Fibroblast of the aortic adventitia (primary cell): ENCODE measurements at places on chromosomes 11 and 22. TPM values are rescaled to one million over a fixed set of nuclear protein-coding genes. Genes with fewer than 3 reads are reported as not detected.

TSSK2 gene
- not detected in 2 replicates for total RNA-seq

CNGA4 gene
- total RNA-seq, result not detected in 2 replicates

COX8A gene
- 68.4 and 252 TPM in 2 replicates for total RNA-seq

TEX12 gene
- total RNA-seq, result 0.36 TPM in 1 of 2 replicates, not detected in the other

OR52A1 gene
- not detected in 2 replicates for total RNA-seq

MYRF gene
- total RNA-seq, result 0.16 and 0.18 TPM in 2 replicates

PNPLA5 gene
- not detected in 2 replicates for total RNA-seq

SLC37A4 gene
- 13.4 and 15.5 TPM in 2 replicates for total RNA-seq

SMCO4 gene
- 6.7 and 7.3 TPM in 2 replicates for total RNA-seq

ADM2 gene
- total RNA-seq, result 2.5 and 8.0 TPM in 2 replicates

WEE1 gene
- 26.3 and 51.1 TPM in 2 replicates for total RNA-seq

KCNK4 gene
- not detected in 2 replicates for total RNA-seq

OR52H1 gene
- 0.41 and 0.81 TPM in 2 replicates for total RNA-seq

OR10V1 gene
- not detected in 2 replicates for total RNA-seq

TMPRSS13 gene
- not detected in 2 replicates for total RNA-seq

PHETA2 gene
- total RNA-seq, result 18.1 and 29.8 TPM in 2 replicates

PGA3 gene
- 0.18 TPM in 1 of 2 replicates, not detected in the other for total RNA-seq

ASCL2 gene
- total RNA-seq, result not detected in 2 replicates

OR8D4 gene
- total RNA-seq, result 0.09 and 0.25 TPM in 2 replicates

NXPE1 gene
- total RNA-seq, result not detected in 2 replicates
